ENCODE measurements at places on chromosomes 5 and 9. TPM values are rescaled to one million over a fixed set of nuclear protein-coding genes. Genes with fewer than 3 reads are reported as not detected.

DNA sequence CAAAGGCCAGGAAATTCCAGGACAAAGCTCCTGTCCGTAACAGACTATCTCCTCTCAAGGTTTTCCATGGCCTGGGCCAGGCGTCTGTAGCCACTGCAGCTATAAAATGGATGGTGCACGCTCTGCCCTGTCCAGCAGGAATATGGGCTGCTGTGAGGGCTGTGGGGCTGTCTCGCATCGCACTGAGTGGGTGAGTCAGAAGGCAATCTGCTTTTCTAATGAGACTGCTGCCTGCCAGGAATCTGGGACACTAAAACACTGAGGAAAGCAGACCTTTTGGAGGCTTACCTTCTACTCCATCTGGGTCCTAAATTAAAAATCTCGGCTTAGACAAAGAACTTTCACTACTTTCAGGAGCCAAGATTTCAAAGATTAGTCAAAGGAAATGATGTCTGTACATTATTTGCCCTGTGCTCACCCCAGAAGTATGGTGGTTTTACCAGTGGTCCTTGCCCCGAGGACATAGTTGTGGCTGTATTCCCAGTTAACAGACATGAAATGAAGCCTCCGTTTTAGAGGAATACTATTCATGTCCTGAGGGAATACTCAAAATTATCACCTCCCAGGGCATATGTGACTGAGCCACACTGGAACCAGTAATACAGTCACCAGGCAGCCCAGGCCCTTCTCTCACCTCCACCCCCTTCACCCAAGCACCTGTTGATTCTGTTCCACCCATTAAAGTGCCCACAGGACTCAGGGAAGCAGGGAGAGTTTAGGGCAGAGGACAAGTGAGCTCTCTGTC lies 56.4 kb downstream of the PFDN1 start:
- DNase-seq = no peak
- no peaks in the 10 kb centered on the region for H3K27me3 ChIP-seq
- peaks cover 30% of the 10 kb centered on the region for H3K4me1 ChIP-seq
- H3K27ac ChIP-seq = no peak overlapping the region

OR2V2 gene
- not detected for total RNA-seq

GRCh38 chr5:168985454-168985853 lies 315.5 kb downstream of the SLIT3 start:
- H3K27ac ChIP-seq = no peak overlapping the region
- no peaks in the 10 kb centered on the region for H3K36me3 ChIP-seq
- no peak for DNase-seq
- H3K27me3 ChIP-seq = no peaks in the 10 kb centered on the region
- peaks cover 10% of the 10 kb centered on the region for H3K4me1 ChIP-seq

QRFP gene
- not detected for total RNA-seq

GRCh38 chr5:142837081-142837725 lies 67.0 kb downstream of the ARHGAP26 start:
- no peak overlapping the region for H3K27ac ChIP-seq
- no peaks in the 10 kb centered on the region for H3K27me3 ChIP-seq
- peaks cover 16% of the 10 kb centered on the region for H3K4me1 ChIP-seq
- no peak for DNase-seq
- no peaks in the 10 kb centered on the region for H3K36me3 ChIP-seq

- peaks cover 9% of the 10 kb centered on the region for H3K4me1 ChIP-seq
- H3K27ac ChIP-seq = no peak overlapping the region
- H3K27me3 ChIP-seq = no peaks in the 10 kb centered on the region
- no peaks in the 10 kb centered on the region for H3K36me3 ChIP-seq
Measured at GRCh38 chr5:57488215-57488955, 5.8 kb upstream of the ACTBL2 start.

DNA sequence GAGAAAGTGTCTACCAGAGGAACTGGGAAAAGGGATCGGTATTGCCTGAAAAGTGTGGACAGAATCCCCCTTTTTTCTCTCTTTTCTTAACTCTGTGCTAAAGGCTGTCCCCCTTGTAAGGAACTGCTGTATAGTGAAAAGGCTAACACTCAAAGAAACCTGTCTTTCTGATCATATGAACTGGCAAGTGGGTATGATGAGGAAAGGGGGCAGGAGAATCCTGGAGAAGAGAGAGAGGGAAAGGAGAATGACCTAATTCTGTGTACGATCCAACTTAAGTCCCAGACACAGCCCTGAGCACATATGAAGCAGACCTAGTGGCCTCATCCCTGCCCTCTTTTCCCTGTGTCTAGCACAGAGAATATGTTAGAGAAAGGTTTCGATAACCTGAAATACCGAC lies 967 bp downstream of the ANKRD31 start:
- no peak overlapping the region for H3K4me3 ChIP-seq
- peaks cover 6% of the 10 kb centered on the region for H3K4me1 ChIP-seq
- no peaks in the 10 kb centered on the region for H3K36me3 ChIP-seq
- no peak for DNase-seq
- H3K27me3 ChIP-seq = no peaks in the 10 kb centered on the region
- no peak overlapping the region for H3K27ac ChIP-seq

- no peaks in the 10 kb centered on the region for H3K4me1 ChIP-seq
- H3K4me3 ChIP-seq = no peak overlapping the region
- H3K27me3 ChIP-seq = no peaks in the 10 kb centered on the region
- H3K27ac ChIP-seq = no peak overlapping the region
- DNase-seq = no peak
- H3K36me3 ChIP-seq = peaks cover 9% of the 10 kb centered on the region
Measured at GRCh38 chr5:38500573-38501260, 55.7 kb downstream of the LIFR start.

DNA sequence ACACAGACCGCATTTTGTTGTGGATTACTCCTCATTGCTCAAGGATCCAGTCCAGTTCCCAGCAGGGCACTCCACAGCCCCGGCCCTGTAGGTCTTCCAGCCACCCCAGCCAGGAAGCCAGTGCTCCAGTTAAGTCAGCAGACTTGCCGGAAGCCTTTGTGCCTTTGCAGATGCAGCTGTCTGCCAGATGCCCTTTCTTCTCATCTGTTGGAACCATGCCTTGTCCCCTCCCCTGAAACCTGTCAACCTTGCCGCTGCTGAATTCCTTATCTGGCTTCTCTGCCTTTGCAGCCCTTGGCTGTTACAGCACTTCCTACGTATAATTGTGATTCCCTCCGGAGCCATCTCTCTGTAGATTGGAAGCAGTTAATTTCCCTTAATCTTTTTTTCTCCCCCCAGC lies 28.4 kb downstream of the PSAT1 start:
- no peak overlapping the region for H3K4me3 ChIP-seq
- H3K27me3 ChIP-seq = no peaks in the 10 kb centered on the region
- H3K4me1 ChIP-seq = no peaks in the 10 kb centered on the region
- no peak for DNase-seq
- H3K36me3 ChIP-seq = no peaks in the 10 kb centered on the region

GRCh38 chr5:99037668-99038067 lies 108.9 kb upstream of the CHD1 start:
- H3K27me3 ChIP-seq = no peaks in the 10 kb centered on the region
- H3K4me3 ChIP-seq = no peak overlapping the region
- H3K36me3 ChIP-seq = no peaks in the 10 kb centered on the region

GRCh38 chr5:78569441-78569840 lies 79.1 kb downstream of the LHFPL2 start:
- no peak overlapping the region for H3K4me3 ChIP-seq
- H3K27ac ChIP-seq = peak overlapping the region; percentile 15
- H3K4me1 ChIP-seq = peaks cover 20% of the 10 kb centered on the region
- DNase-seq = peak; percentile 94
- H3K36me3 ChIP-seq = no peaks in the 10 kb centered on the region

All from thyroid gland (tissue), 4 donors.